NCI-H1105 (cell line): ENCODE measurements at places on chromosomes 7 and 10.

- DNase-seq, result no peak
Observed at GRCh38 chr7:44219371-44220045, 18.7 kb downstream of the YKT6 start.

DNA sequence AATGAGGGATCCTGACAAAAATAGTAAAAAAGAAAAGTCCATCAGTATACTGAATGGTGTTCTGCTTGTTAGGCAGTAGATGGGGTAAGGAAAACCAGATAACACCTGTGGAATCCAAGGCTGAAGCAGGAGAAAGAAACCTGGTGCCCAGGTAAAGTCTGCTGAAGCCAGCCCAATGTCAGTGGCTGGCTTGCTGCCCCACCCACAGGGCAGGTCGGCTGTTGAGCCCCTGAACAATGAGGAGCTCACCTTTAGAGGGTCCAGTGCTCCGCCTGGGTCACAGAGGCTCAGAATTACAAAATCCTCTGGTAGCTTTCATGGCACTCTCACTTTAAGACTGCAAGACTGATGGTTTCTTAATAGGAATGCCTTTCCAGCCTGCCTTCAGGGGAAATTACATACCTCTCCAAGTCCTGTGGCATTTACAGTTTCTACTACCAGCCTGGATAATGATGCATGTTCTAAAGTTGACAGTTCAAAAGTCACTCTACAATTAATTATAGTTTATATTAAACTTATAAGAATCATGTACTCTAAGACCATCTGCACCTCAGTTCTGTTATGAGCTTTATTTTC is 23.8 kb downstream of the DHX32 start:
- DNase-seq, result no peak

DNA sequence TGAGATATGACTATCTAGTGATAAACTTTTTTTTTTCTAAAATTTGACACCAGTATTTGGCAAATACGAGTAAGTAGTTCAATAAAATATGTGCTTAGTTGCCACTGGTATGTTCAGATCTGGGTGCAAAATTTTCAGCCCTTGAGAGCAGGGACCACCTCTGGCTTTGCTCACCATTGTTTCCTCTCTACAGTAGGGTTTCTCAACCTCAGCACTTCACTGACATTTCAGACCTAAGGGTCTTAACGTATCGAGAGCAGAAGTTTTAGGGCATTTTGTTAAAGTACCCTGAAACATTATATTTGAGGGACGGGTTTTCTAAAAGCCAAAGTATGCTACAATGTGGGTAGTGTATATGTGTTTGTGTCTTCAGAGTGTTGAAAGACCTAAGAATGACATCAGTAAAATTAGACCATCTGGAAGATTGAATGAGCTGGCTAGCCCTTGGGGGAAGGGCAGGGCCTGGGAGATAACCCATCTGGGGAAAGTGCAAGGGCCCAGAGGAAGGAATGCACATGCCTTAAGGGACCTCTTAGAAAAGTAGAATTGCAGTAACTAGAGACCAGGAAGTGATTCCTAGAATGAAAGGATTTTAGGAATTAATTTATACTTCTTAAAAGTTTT is 11.8 kb downstream of the BZW2 start:
- DNase-seq, result no peak

DNA sequence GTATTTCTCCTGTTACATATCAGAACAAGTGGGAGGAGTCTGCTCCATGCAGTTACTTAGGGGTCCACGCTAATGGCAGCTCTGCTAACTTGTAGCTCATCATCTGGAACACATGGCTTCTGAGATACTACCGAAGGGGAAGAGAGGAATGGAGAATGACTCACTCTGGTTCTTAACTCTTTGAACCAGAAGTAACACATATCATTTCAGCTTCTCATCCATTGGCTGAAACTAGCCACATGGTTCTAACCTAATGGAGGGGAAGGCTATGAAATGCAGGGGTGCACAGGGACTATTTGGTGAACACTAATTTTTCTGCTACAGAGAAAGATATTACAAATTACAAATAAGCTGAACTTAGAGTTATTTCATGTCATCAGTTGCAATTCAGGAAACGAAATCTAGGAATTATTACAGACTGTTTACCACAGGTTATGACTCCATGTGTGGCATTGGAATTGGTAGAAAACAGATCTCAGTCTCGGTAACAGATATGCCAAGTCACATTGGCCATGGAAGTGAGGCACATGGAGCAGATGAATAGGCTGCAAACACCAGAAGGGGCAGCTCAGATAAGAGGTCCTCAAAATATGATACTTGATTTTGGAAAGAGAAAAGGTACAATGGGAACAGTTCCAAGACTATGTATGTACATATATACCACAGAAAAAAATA is 9.4 kb upstream of the KAT6B start:
- no peak for DNase-seq

DNA sequence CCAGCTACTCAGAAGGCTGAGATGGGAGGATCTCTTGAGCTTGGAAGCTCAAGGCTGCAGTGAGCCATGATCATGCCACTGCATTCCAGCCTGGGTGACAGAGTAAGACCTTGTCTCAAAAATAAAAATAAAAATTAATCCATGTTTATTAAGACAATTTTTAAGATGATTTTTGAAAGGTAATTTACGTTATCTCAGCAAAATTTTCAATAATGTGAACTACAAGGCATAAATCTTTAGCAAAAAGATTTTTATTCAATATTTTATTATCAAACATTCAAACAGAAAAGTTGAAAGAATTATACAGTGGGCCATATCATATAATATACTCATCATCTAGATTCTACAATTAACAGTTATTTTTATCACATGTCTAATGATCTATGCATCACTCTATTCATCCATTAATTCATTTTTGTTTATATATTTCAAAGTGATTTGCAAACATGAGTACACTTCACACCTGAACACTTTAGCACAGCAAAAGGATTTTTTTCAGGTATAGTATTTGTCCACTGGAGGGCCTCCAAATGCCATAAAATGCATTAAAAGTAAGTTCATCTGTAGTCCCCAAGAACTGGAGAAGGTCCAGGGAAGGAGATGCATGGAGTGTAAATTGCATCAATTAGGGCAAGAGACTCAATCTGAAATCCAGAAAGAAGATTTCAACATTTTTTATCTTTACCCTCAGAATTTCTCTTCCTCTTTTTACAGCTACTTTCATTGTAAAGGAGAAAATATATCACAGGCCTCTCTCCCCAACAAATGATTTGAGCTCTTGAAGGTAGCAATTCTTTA is 38.6 kb upstream of the RSBN1L start:
- DNase-seq, result peak; percentile 65
